Activated T-cell treated with anti-CD3 and anti-CD28 coated beads for 4 hours (primary cell): ENCODE measurements at places on chromosomes 1 and 21.

- no peak for DNase-seq
These were observed 42.2 kb upstream of the TTC39A start for GRCh38 chr1:51372561-51372960.

DNA sequence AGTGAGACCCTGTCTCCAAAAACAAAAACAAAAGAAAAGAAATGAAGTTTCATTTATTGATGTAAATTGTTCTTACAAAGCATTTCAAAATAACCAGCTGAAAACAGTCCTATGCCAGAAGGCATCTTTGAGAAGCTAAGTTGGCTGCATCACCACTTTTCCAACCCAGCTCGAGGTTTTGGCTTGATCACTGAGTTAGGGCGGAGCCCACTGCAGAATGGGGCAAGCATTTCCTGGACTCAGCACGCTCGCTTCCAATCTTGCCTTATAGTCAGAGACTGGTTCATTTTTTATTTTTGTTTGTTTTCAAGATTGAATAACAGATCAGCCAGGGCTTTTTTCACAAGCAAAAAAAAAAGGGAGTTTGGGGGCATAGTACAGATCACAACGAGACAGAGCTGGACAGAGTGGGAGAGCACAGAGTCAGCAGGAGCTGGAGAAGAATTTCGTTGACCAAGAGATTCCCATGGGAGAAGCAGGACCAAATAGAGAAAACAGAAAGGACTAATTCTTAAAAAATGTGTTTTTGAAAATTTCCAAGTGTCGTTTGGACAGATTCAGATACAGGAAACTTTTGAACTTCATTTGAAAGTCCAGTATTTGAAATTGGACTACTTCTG is 23.5 kb upstream of the COL6A1 start:
- no peak for DNase-seq

GRCh38 chr1:225318706-225319575 is 108.9 kb downstream of the LBR start:
- no peak for DNase-seq

DNA sequence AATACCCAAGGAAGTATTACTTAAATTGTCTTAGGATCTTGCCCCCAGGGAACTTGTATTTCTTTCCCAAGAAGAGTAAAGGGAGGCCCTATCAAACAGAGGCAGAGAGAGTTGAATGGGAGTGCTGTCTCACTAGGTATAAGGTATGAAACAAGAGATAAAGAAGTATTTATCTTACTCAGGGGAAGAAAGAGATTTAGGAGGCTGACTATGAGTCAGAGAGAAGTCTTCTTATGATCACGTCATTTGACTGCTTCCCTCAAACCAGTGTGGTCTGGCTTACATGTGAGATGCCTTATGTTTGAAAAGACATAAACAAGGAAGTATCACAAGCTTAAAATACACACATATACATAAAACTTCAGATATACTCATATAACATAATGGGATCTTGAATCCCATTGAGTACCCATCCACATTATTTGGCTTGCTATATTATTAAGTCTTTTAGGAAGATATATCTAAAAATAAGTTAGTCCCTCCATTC is 29.6 kb downstream of the DUSP10 start:
- peak; percentile 14 for DNase-seq

- DNase-seq: no peak
These were observed 33.4 kb upstream of the ATP1B1 start for GRCh38 chr1:169072945-169073725.

GRCh38 chr1:3663999-3664699 is 11.8 kb downstream of the TP73 start:
- DNase-seq: no peak

DNA sequence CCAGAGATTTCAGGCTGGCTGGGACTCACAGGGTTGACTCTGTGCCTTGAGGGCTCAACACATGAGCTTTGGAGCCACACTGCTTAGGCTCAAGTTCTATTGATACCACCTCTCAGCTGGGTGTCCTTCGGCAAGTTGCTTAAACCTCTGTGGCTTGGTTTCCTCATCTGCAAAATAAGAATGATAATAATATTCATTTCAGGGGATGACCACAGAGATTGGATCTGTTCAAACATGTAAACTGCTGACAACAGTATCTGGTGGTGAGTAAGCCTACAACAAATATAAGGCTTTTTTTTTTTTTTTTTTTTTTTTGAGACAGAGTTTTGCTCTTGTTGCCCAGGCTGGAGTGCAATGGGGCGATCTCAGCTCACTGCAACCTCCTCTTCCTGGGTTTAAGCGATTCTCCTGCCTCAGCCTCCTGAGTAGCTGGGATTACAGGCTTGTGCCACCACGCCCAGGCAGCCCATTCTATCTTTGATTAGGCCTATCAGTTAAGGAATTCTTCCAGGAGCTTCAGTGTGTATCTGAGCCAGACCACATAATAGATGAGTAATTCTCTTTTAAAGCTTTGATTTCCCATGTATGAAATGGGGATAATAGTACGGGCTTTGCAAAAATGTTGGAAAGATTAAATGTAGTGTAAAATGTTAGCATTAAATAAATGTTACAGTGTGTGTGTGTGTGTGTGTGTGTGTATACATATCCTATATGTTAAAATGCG is 437.6 kb downstream of the PRDM2 start:
- DNase-seq: no peak

DNA sequence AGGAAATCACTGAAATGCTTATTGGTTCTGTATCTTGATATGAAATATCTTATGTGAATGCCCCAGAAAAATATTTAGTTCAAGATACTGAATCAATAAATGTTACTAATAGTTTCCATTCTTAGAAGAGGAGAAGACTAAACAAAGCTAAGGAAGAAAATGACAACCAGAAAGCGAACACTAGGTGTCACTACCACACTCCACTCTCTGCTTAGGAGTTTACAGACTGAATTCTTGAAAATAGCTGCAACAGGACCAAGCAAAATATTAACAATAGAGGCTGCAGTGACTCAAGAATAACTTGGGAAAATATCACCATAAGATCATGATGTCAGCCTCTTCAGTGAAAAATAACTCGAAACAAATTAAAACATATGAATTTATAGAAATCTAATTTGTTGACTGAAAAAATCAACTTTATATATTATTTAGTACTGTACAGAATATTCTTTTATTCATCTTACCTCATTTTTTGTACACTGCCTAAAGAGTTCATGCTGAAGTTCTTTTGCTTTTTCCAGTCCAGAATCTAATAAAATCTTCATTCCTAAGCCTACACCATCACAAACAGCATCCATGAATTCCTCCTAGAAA is 61.6 kb downstream of the KIF14 start:
- DNase-seq: no peak

GRCh38 chr1:224163311-224163710 is 19.7 kb upstream of the DEGS1 start:
- no peak for DNase-seq

- no peak for DNase-seq
These were observed 46.8 kb downstream of the PTPRU start for GRCh38 chr1:29282924-29283803.

DNA sequence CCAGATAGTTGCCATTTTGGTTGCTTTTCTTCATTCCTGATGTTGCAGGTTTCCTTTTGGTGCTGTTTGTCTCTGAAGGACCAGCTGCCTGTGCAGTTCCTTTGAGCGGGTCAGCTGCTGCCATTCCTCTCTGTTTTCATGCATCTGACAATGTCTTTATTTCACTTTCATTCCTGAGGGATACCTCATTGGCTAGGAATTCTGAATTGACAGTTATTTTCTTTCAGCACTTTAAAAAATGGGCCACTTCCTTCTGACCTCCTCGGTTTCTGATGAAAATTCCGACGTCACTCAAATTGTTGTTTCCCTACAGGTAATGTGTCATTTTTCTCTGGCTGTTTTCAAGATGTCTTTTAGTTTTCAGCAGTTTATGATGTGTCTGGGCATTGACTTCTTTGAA is 24.8 kb downstream of the CCSAP start:
- DNase-seq: no peak
